ENCODE measurements at places on chromosomes 16 and 17.

- no peak for DNase-seq
These were observed 19.9 kb downstream of the ZNF200 start for GRCh38 chr16:3214904-3215600.

DNA sequence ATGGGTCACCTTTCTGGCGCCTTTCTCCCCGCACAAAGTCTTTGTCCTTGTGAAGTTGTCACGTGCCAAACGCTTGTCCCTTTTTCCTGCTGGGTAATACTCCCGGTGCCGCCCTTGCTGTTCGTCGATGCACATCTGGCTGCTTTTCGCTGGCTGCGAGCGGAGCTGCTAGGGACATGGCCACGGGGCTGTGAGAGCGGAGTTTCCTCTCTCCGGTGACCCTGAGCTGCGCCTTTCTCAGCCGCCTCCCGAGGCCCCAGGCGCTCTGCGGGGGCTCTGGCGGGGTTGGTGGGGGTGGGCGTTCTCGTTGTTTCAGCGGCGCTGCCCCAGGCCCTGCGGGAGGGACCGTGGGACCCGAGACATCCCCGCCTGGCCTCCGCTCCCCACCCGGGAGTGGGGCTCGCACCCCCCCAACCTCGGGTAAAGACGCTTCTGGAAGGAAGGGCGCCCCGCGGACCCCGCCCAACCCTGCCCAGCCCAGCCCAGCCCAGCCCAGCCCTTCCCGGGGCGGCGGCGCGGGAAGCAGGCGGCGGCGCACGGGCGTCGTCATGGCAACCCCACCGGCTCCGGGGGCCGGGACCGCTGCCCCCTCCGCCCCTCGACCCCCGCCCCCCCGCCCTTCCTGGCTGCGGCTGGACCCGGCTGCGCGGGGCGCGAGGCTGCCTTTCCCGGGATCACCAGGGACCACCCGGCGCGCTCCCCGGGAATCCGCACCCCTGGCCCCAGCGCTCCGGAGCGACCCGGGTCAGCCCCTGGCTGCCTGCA, 12.3 kb downstream of the CHMP6 start:
- DNase-seq = peak; percentile 68

DNA sequence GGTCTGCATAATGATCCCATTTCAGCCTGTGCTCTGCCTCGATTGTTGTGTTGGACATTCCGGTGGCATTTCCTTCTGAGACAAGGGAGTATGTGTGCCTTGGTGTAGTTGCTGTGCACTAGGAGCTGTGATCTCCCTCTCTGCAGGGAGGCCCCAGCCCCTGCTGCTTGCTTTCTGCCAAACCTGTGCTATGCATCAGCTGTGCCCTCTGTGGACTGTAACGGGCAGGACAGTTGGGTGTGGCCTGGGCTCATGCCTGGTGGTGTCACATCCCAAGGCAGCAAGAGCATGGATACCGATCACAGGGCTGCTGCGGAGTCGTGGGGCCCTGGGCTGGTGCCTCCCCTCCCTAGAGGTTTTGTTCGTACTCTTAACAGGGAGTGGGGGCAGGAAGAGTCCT, 3.8 kb upstream of the JPT2 start:
- no peak for DNase-seq

- DNase-seq = no peak
These were observed 1.4 kb upstream of the GEMIN4 start for GRCh38 chr17:753418-753817.

GRCh38 chr17:63309021-63309420, 137.1 kb downstream of the CYB561 start:
- DNase-seq = no peak

GRCh38 chr16:10995565-10995964, 51.2 kb downstream of the CLEC16A start:
- no peak for DNase-seq

GRCh38 chr17:28346746-28347246, 10.5 kb downstream of the POLDIP2 start:
- no peak for DNase-seq

GRCh38 chr17:47009759-47010594, 30.9 kb upstream of the RPRML start:
- DNase-seq = no peak

DNA sequence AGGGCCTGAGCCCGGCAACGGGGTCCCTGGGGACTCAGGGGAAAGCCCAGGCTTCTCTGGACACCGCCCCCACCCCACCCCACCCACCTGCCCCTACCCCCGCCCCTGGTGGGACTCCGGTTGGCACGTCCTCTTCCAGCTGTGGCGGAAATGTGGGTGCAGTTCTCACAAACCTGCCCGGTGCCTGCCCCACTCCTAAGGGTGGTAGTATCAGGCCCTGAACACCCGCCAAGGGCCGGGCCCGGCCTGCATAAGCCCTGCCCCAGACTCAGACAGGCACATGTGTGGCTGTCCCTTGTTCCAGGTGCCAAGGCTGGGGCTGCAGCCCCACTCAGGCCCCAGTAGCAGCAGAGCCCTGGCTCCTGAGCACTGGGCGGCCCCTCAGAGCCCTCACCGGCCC, 58.1 kb downstream of the ACTG1 start:
- no peak for DNase-seq

DNA sequence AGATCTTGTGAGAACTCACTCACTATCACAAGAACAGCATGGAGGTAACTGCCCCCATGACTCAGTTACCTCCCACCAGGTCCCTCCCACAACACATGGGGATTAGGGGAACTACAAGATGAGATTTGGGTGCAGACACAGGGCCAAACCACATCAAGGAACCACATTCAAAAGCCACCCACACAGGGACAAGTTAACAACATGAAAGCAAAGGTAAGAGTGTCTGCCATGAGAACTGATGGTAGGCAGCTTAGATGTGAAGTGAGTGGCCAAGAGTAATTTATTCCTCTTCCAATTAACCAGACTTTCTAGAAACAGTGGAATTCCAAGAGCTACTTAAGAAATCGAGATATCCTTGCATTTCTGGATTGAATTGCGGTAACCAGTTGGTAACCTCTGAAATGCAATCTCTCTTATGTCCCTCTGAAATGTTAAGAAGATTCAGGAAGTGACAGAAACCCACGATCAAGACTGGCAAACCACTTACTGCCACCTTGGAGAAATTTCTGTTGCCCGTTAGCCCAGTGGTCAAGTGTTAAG, 167.4 kb upstream of the CACNG5 start:
- DNase-seq = no peak

- no peak for DNase-seq
These were observed 83.6 kb upstream of the PLEKHM1 start for GRCh38 chr17:45573924-45574770.

- no peak for DNase-seq
These were observed 804 bp downstream of the BORCS6 start for GRCh38 chr17:8189041-8189710.

- no peak for DNase-seq
These were observed 7.3 kb downstream of the GNA13 start for GRCh38 chr17:65049085-65049756.

GRCh38 chr17:72005332-72006163, 115.3 kb upstream of the SOX9 start:
- no peak for DNase-seq

Measured in spinal cord (tissue), 10 donors.